Spleen (tissue), 13 donors: ENCODE measurements at places on chromosomes 5 and 9. TPM values are rescaled to one million over a fixed set of nuclear protein-coding genes. Genes with fewer than 3 reads are reported as not detected.

DNA sequence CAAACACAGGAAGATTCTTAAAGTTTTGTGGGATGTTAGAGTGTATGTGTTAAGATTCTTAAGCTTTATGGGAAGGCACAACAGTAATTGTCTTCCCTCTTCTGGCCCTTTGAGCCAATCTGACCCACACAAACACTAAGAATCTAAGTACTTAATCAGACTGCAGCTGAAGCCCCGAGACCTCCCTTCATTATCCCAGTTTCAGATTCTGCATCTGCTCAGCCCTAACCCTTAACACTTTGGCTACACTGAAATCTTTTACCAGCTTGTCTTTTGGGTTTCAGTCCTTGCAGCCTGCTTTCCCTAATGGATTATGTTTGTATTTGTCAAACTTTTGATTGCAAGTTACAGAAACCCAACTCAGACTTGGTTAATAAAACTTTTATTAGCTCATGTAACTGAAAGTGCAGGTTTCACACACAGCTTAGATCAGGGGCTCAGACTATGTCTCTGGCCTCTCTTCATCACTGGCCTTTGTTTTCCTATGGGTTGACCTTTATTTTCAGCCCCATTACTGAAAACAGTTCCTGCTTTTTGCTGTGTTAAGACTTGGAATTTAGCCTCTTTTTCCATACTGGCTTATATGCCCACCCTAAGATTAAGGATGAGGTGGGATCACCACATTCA, 71.5 kb downstream of the COX7C start:
- DNase-seq, result no peak

DNA sequence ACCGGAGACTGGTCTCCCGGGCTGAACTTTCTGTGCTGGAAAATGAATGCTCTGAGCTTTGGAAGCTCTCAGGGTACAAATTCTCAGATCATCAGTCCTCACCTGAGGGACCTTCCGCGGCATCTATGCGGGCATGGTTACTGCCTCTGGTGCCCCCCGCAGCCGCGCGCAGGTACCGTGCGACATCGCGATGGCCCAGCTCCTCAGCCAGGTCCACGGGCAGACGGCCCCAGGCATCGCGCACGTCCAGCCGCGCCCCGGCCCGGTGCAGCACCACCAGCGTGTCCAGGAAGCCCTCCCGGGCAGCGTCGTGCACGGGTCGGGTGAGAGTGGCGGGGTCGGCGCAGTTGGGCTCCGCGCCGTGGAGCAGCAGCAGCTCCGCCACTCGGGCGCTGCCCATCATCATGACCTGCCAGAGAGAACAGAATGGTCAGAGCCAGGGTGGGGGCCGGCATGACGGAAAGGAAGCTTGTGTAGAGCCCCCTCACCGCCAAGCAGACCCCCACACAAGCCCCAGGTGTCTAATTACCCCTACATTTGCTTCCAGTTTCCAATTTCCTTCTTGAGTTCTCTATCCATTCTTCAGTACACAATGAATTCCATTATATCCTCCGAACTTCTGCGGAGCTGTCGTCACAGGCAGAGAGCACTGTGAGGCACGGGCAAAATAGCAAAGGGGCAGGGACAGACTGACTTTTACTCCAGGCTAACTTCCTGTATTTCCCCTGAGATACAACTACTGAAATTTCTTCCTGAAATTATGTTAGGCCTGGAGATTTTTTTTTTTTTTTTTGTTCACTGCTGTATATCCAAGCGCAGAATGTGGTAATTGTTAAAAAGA, 23.2 kb downstream of the CDKN2A start:
- DNase-seq, result no peak

DNA sequence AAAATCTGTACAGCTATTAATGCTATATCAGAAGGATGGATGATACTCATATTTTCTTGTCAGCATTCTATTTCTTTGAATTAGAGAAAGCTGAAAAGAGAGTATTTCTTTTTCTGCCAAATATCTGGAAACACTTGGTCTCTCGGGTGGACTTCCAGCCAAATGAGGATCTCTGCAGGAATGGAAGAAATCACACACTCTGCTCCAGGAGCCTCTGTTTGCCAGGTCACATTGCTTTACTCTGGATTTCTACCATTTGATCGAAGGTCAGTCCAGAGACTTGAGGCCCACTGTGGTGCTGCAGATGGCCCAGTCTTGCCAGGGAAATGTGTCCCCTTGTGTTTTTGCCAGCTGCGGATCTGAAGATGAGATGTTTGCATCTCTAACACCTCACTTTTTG, 154.1 kb downstream of the PCSK1 start:
- no peak for DNase-seq

DNA sequence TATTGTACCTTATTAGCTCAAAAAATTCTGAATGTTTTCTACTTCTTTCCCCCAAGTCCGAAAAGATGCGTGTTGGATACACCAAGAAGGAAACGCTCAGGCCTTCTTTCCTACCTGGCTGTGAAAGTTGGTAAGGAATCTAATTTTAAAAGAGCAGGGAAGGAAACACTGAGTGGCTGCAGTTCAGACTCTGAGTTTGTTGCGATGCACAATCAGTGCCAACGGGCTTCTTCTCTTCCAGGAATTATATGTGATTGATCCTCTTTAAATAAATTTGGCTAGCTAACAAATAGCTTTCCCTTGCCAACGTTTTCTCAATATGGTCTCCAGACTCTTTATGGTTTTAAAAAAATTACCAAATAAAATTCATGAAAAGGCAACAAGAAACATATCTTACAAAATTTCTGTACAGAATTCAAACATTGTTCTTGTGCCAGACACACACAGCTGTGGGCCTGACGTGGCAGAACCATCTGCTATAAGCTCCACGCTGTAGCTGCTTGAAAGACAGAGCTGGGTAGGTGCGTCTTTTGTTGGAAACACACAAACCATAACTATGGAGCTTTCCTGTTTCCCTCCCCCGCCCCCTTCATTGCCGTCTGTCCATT, 493.1 kb downstream of the ZNF608 start:
- no peak for DNase-seq

- no peak for DNase-seq
Observed at GRCh38 chr5:10681731-10682679, 79.0 kb downstream of the DAP start.

The ZNF354B gene
- total RNA-seq, result 26.2 TPM
